NCI-H2107 (cell line): ENCODE measurements at places on chromosomes 6 and 20.

DNA sequence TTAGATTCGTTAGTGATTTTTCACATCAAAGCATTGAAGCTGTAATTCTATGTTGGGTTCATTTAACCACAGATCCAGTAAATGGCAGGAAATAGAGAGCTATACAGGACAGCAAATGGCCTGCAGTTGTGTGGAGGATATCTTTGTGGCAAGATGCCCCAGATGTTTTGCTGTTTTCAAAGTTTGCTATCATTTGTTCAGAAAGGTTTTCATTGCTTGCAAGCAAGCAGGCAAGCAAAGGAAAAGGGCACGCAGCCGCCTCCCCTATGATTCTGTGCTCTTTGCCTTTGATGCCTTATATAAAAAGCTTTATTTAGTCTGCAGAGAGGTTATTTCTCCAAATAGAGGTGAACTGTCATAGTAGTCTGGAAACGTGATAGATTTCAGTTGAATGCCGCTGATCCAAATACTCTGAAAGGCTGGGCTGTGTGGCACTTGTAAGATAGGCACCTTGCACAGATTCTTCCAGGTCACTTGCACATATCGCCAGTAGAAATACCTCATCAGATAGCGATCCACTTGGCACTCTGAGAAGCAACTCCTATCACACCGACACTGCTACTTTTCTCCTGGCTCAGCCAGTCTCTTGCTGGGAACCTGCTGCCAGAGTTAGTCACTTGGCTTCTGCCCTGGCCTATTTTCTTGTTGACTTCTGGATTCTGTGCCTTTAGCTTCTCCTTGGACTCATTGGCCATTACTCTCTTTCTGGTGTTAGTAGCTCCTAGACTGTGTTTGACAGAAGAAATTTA lies 66.4 kb downstream of the UTRN start:
- no peak for DNase-seq

GRCh38 chr20:32820698-32821377 lies 1.1 kb downstream of the MAPRE1 start:
- DNase-seq = no peak

DNA sequence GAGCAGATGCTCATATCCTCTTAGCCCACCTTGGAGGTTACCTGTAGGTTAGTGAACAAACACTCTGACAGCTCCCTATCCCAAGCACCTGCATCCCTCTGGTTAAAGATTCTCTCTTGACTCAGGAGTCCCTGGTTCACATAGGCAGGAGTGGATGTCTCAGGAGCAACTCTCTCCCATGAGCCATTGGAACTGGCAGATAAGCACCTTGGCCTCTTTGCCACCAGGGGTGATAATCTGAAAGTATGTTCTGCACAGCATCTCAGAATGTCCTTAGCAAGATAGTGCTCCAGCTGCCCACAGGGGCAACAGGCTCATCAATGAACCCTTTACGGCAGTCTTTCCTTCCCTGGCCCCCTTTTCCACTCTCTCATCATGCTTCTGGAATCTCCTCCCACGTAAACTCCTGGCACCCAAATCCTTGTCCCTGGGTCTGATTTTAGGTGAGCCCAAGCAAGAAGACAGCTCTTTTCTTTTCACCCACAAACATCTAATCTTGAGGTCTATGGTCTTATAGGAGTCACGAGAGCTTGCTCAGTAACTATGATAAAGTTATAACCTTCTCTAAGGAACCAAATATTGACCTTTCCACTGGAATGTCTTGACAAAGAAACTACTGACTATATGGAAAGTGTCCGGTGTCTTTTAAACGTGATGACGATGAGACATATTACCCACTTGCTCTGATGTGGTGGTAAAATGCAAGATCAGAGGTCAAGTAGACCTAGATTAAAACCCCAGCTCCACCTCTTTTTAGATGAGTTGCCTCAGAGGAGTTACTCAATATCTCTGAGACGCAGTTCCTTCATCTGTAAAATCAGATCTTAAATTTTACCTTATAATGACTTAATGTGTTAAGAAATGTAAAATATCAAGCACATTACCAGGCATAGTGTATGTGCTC lies 39.8 kb upstream of the ISM1 start:
- DNase-seq = no peak

GRCh38 chr6:1665214-1665613 lies 55.5 kb downstream of the FOXC1 start:
- DNase-seq = no peak

DNA sequence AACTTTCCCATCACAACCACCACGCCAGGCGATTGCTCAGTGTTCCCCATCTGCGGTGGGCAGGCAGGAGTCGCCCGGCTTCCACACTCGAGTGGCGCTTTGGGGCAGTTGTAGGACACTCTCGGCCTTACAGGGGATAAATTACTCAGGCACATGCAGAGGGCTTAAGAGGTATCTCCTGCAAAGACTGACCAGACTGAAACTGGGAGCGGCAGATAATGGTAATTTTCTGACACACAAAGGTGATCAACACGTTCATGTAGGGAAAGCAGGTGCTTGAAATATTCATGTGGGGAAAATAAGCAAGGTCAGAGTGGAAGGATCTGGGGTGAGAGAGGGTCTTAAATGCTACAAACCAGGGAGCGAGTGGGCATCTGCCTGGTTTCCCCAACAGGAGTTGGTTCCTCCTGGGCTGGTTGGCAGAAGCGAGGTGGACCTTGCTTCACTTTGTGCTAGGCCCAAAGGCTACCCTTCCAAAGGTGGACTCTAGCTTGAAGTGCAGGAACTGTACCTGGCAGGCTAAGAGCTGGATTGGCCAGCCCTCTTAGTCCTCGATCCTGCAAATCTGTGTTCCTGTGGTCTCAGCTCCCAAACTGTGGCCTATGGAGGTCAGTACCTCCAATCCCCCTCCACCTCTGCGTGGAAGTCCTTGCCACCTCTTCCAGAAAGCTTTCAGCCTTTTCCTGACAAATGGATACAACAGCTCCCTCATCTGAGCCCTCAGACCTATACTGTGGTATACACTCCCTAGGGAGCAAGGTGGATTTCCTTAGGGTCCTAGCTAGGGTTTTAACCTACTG lies 16.7 kb downstream of the PLAGL2 start:
- no peak for DNase-seq

DNA sequence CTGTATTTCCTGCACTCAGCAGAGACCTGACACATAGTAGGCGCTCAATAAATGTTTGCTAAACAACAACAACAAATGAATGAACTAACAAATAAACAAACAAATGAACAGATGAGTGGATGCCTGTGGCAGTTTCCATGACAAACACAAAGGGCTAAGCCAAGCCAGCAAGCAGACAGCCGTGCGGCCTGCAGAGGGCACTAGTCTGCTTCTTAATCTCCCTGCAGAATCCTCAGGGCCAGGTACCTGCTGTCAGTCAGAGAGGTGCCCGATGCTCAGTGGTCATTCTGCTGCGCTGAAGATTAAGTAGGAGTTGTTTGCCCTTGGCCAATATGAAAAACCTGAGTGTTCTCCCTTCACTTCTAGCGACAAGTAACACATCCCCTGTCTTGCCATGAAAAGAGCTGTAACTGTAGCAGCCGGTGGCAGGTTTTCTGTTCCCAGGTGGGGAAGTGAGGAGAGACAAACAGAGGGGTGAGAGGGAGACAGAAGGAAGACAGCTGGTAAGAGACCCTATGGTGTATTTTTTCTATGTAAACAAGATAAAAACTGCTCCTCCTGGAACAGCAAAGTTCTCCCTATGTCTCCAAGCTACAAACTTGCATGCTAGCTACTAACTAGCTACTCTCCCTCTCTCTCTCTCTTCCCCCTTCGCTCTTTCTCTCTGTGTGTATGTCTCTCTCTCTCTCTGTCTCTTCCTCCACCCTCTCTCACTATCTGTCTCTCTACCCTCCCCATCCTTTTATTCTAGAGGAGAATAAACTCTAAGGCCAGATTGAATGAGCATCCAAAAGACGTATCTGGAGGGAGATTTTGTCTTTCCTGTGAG lies at the start of gene MC3R:
TSS of gene MC3R (plus strand) at position 779 of the 829 bp plus-strand sequence. CDS start 112 bp downstream, outside the sequence.
- no peak for DNase-seq

DNA sequence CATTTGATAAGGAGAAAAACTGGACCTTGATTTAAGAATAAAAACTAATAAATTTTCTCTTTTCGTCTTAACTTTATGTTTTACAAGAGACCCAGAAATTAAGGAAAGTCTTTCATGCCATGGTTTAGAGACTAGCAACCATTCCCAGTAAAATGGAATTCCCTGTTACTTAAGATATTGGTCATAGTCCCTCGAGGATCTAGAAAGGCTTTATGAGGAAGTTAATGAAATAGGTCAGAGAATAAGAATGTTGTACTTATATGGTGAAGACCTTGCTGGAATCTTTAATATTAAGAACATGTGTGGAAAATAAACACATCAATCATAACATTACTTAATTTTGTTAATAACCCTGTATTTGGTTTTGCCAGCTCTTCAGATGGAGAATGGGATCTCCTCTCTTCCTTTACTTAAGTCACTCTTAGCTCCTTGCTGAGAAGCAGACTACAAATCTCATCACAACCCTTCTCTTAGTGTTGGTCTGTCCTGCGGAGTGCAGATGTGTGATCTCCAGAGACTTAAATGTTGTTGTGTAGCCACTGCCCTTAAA lies 382.9 kb downstream of the QKI start:
- DNase-seq = no peak

- DNase-seq = no peak
These were observed 64.9 kb downstream of the IRF4 start for GRCh38 chr6:456358-456867.

DNA sequence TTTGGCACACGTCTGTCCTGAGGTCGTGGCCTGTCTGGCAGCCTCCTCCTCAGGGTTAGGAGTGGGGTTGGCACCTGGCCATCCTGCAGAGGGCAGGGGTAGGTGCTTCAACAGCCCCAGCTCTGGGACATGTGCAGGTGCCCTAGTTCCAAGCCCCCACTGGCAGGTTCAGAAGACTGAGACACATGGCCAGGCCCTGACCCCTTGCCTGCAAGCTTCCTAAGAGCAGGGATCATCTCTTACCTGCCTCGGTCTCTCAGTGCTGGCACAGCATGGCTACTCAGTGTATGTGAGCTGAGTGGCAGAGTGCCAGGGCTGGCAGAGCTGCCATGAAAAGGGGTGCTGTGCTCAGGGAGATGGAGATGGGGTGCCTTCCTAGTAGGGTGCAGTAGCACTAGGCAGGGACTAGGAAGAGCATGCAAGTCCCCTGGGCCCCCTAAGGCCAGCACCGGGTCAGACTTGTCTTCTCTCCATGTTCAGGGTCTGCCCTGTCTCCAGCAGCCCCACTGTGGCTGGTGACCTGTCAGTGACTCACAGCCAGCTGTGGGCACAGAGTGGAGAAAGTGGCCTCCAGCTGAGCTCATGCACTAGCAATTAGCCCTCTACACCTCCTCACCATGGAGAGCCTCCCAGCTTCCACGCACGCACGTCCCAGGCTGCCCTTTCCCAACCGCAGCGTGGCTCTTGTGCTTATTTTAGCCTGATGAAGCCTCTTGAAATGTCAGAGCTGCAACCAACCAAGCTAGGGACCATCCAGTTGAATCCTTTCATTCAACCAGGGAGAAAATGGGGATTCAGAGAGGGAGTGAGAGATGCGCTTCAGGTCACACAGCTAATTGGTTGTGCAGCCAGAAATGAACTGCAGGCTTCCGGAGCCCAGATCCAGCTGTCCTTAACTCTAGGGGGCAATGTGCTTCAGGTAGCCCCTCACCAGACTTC lies 116.6 kb downstream of the MRPL14 start:
- peak; percentile 52 for DNase-seq

GRCh38 chr6:151409260-151409659 lies 17.9 kb upstream of the ZBTB2 start:
- DNase-seq = no peak

- DNase-seq = no peak
These were observed 419.3 kb upstream of the EYS start for GRCh38 chr6:66126358-66126757.

- no peak for DNase-seq
These were observed 26.4 kb downstream of the SLC35F1 start for GRCh38 chr6:117933471-117933870.

DNA sequence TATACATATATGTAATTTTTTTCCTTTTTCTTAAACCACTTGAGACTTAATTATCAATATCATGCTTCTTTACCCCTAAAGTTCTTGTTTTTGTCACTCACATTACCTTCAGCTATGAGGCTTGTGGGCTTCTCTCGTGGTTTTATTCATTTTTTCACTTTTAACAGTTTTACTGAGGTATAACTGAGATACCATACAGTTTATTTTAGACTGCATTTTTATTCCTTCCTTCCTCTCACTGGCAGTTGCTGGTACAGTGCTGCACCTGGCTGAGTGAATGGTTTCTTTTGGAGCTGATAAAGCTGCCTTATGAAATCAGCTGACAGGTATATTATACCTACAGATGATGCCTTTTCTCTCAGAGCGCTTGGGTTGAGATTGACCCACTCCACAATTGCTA lies 54.4 kb downstream of the LRP11 start:
- no peak for DNase-seq

DNA sequence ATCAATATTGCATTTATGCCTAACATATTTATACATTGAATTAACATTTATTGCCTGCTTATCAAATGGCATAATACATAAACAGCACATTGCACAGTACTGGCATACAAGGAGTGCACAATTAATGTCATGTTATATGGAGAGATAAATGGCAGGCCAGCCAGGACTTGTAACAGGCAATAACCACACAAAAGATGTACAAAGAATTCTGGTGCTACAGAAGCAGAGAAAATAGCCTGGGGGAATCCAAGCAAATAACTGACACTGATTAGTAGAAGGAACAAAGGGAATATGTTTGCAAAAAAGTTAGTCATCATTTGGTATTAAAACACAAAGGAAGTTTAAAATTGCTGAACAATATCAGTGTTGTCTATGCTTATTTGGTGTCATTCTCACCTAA lies 27.3 kb downstream of the COL21A1 start:
- no peak for DNase-seq

GRCh38 chr6:84645563-84646266 lies 118.7 kb downstream of the TBX18 start:
- DNase-seq = no peak
